Hematopoietic multipotent progenitor cell treated with erythropoietin and hydrocortisone succinate and interleukin-3 and kit ligand, for 17 days (in vitro differentiated cells): ENCODE measurements at places on chromosomes 2 and 18.

- DNase-seq, result peak; percentile 40
Observed at GRCh38 chr2:7014174-7014640, 97.0 kb downstream of the RNF144A start.

GRCh38 chr18:48790869-48791635 lies 159.7 kb downstream of the SMAD7 start:
- no peak for DNase-seq

GRCh38 chr2:136628490-136628889 lies 136.9 kb upstream of the THSD7B start:
- DNase-seq, result no peak

- DNase-seq, result no peak
Observed at GRCh38 chr2:187614756-187615155, 60.5 kb upstream of the TFPI start.

- no peak for DNase-seq
Observed at GRCh38 chr2:229774237-229774636, 59.9 kb upstream of the DNER start.

DNA sequence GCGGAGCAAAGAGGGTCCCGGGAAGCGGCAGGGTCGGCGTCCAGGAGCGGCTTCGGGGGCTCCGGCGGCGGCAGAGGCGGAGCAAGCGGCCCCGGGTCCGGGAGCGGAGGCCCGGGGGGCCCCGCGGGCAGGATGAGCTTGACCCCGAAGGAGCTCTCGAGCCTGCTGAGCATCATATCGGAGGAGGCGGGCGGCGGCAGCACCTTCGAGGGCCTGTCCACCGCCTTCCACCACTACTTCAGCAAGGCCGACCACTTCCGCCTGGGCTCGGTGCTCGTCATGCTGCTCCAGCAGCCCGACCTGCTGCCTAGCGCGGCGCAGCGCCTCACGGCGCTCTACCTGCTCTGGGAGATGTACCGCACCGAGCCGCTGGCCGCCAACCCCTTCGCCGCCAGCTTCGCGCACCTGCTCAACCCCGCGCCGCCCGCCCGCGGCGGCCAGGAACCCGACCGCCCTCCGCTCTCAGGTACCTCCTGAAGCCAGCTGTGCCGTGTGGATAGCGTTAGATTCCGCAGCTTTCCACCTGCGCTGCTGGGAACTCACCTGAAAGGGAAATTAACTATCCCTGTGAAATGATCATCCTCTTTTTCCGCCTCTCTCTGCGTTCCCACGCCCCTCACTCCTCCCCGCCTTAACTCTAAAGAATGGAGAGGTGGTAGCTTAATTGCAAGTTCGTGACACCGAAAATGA lies 472 bp downstream of the CNOT11 start:
- peak; percentile 72 for DNase-seq

DNA sequence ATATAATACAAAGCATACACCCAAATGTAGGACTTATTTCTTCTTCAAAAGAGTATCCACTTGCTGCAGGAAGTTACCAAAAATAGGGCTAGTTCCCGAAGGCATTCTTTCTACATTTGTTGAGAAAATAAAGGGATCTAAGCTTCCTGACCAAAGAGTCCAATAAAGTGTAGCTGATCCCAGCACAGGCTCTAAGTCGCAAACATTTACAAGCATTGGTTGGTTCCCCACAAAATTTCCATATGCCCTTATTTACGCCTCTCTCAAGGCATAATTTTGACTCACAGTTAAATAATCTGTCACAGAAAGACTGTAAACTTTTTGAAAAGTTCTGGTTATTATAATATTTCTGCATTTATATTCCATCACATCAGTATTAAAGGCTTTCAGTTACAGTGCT lies 1520.1 kb upstream of the ZEB2 start:
- no peak for DNase-seq

GRCh38 chr2:85744741-85745601 lies 8.8 kb upstream of the ATOH8 start:
- DNase-seq, result no peak

- DNase-seq, result no peak
Observed at GRCh38 chr2:177072090-177072489, 140.5 kb upstream of the HNRNPA3 start.

- peak; percentile 74 for DNase-seq
Observed at GRCh38 chr2:3423492-3424170, 44.1 kb downstream of the TRAPPC12 start.

DNA sequence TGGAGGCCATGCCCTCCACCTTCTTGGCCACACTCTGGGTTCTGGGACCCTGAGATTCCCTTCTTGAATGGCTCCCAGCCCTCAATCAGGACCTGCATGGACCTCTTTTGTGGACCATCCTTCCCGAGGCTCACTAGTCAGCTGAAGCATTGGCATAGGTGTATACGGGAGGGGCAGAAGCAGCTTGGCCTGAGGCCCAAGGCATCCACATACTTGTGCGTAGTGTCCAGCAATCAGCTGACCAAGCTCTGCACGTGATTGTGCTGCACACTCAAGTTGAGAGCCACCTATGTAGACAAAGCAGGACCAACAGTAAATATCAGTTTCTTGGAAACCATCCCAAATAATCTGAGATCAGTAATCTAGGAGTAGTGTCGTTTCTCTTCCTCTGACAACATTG lies 119.6 kb downstream of the INSIG2 start:
- DNase-seq, result no peak

DNA sequence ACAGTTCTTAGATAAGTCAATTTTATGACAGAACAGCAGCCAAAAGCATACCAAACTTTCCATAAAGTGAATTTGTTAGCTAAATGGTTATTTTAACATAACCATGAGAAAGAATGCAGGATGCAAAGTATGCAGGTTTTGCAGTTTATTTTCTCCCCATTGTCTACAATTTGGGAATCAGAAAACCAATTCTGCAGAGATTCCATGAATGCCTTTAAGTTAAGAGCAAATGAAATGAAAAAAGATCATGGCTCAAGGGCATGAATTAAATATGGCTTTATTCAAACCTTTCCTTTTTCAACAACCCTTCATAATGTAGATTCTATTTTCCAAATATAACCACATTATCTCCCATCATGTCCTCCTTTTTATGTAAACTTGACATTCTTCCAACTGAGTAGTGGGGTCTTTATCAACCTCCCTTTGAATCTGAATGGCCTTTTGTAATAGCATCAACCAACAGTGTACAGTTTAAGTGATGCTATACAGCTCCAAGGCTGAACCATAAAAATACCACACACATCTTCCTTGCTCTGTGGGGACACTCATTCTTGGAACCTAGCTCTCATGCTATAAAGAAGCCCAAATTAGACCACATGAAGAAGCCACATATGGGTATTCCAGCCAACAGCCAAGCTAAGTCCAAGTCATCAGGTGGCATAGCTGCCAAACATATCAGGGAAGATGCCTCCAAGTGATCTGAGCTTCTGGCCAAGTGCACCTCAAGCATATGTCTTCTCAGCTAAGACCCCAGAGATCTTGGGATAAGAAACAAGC lies 49.8 kb downstream of the PIAS2 start:
- DNase-seq, result no peak

- DNase-seq, result no peak
Observed at GRCh38 chr2:105800036-105800713, 55.5 kb downstream of the NCK2 start.

DNA sequence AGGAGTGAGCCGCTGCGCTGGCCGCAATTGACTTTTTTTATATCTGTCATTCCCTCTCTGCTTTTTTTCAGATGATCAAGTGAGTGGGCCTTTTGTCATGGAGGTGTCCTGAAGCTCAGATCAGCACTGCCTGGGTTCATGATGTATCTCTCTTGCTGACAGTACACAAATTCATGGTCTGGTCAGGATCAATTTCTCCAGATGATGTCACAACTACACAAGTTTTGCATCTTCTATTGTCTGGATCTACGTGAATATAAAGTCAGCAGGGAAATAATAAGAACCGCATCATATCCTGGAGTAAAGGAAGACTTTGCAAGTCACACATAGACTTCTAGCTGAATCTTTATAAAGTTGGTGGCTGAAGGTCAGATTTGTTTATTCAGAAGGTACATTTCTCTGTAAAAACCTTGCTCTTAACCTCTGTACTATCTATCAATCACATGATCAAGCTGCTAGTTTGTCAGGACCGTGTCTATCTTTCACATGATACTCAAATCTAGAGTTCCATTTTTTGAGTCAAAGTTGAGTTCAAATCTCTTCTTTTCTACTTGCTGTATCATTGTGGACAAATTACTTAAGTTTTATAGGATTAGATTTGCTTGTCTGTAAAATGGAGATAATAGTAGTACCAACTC lies 13.1 kb upstream of the CD28 start:
- no peak for DNase-seq

- DNase-seq, result no peak
Observed at GRCh38 chr2:228839421-228839876, 431.6 kb downstream of the PID1 start.

DNA sequence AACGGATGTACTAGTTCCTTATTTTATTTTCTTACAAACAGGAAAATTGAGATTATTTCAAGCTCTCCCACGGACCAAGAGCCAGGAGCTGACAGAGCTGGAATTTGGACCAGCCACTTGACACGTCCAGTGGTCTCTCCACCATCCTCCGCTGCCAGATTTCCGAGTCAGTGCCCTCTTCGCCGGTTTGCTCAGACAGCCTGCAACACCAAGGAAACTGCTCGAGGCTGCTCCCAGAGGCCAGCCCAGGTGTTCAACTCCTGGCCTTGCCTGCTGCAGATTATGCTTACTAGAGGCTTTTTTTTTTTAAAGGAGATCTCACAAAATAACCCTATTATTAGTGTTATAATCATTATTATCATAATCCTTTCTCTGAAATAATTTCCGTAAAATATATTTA lies 779.8 kb downstream of the RNF144A start:
- no peak for DNase-seq

GRCh38 chr18:22703883-22704585 lies 229.1 kb upstream of the RBBP8 start:
- peak; percentile 33 for DNase-seq

GRCh38 chr2:168685600-168686451 lies 116.6 kb upstream of the NOSTRIN start:
- DNase-seq, result no peak

DNA sequence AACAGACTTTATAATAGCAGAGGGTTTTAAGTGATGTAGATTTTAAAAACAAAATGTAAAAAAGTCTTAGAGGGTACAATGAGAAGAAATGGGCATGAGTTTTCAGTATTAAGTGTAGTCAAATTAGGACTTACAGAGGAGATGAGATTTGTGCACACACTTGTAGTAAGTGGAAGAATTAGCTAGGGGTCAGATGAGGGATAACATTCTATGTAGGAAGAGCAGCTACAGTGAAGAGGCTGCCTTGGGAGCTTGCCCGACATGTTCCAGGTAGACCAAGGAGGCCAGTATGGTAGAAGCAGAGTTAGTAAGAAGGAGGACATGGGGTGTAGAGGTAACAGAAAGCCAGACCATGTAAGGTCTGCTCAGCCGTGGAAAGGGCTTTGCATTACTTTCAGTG lies 189.2 kb upstream of the DSEL start:
- DNase-seq, result no peak

GRCh38 chr2:33134791-33135560 lies 188.2 kb downstream of the LTBP1 start:
- DNase-seq, result no peak

GRCh38 chr2:149677416-149677815 lies 89.8 kb upstream of the MMADHC start:
- DNase-seq, result no peak

GRCh38 chr18:65522907-65523306 lies 227.9 kb upstream of the CDH7 start:
- no peak for DNase-seq

GRCh38 chr2:144330951-144331673 lies 188.8 kb downstream of the ZEB2 start:
- peak; percentile 37 for DNase-seq

- DNase-seq, result no peak
Observed at GRCh38 chr2:239225871-239226561, 174.8 kb downstream of the HDAC4 start.

DNA sequence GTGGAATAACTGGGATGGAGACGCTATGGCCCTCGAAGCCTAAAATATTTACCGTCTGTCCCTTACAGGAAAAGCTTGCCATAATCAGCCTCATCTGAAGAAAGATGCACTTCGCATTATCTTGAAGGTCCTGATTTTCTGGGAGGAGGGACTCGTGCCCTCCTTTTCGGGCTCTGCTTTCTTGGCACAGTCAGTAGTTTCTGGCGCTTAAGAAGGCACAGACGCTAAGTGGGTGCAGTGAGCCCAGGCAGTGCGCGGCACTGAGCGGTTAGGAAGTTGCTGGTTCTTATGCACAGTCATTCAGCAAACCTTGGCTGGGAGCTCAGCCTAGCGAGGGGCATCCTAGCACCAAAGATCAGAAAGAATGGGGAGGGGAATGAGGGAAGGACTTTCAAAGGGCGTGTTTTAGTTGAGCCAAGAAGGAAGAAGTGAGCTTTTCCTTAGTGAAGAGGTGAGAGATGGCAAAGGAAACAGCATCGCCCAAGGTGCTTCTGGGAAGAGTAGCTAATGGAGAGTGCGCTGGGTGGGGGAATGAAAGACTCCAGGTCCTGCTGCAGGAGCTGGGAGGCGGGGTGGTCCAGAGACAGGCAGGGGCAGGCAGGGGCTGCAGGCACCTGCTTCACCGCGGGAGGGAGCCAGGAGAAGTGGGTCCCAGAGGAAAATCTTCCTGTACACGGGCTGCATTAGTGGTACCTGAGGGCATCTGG lies 64.1 kb downstream of the ZCCHC2 start:
- DNase-seq, result no peak

GRCh38 chr18:48441405-48441881 lies 32.3 kb upstream of the ZBTB7C start:
- no peak for DNase-seq

DNA sequence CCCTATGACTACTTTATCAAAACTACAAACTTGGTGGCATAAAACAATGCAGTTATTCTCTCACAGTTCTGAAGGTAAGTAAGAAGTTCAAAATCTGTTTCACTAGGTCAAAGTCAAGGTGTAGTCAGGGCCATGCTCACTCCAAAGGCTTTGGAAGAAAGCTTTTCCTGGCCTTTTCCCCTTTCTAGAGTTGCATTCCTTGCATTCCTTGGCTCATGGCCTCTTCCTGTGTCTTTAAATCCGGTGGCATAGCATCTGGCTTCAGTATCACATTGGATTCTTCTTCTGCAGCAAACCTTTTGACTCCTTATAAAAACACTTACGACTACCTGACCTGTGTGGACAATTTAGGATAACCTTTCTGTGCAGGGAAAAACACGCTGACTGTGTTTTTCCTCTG lies 543.5 kb upstream of the HNMT start:
- DNase-seq, result no peak

- DNase-seq, result no peak
Observed at GRCh38 chr18:3042379-3042778, 29.4 kb upstream of the LPIN2 start.

DNA sequence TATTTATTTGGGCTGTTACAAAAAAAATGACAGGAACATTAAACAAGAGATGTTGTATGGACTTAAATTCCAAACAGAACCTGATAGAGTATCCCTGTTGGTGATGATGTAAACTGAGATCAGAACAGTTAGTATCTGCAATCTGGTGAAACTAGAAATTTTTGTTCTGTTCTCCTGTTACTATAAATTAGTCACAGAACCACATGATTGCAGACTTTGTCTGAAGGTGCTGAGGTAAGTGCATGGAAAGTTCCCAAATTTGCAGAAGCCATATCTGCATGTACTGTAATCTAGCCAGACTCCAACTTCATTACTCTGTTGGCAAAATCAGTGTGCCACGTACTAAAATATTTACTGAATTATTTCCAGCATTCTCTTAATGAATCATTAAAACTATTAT lies 516.3 kb upstream of the FSIP2 start:
- no peak for DNase-seq
